Renal cortical epithelial cell (primary cell): ENCODE measurements at places on chromosomes 3 and 15. TPM values are rescaled to one million over a fixed set of nuclear protein-coding genes. Genes with fewer than 3 reads are reported as not detected.

Gene SPESP1
- 0.75 and 4.3 TPM in 2 replicates for total RNA-seq

Gene AMT
- 0.52 and 0.85 TPM in 2 replicates for total RNA-seq

Gene CPNE4
- total RNA-seq: 0.05 and 0.35 TPM in 2 replicates

Gene HOMER2
- 56.6 and 58.9 TPM in 2 replicates for total RNA-seq

Gene SYNM
- total RNA-seq: 1.7 and 6.0 TPM in 2 replicates

Gene CNTN3
- total RNA-seq: 0.80 and 3.5 TPM in 2 replicates

Gene CCDC13
- 0.17 and 2.8 TPM in 2 replicates for total RNA-seq

Gene ALPK3
- 16.0 and 79.8 TPM in 2 replicates for total RNA-seq

Gene ZNF502
- 6.1 and 7.2 TPM in 2 replicates for total RNA-seq

Gene ZNF774
- 2.4 and 3.9 TPM in 2 replicates for total RNA-seq

Gene POPDC2
- 0.40 TPM in 1 of 2 replicates, not detected in the other for total RNA-seq

Gene STRIT1
- total RNA-seq: not detected in 2 replicates

Gene TRANK1
- total RNA-seq: 12.7 and 31.1 TPM in 2 replicates

Gene PRTG
- 3.8 and 19.0 TPM in 2 replicates for total RNA-seq

Gene VWA5B2
- 0.10 TPM in 1 of 2 replicates, not detected in the other for total RNA-seq

Gene RLBP1
- total RNA-seq: not detected in 2 replicates
